ENCODE measurements at places on chromosomes 3 and 15.

DNA sequence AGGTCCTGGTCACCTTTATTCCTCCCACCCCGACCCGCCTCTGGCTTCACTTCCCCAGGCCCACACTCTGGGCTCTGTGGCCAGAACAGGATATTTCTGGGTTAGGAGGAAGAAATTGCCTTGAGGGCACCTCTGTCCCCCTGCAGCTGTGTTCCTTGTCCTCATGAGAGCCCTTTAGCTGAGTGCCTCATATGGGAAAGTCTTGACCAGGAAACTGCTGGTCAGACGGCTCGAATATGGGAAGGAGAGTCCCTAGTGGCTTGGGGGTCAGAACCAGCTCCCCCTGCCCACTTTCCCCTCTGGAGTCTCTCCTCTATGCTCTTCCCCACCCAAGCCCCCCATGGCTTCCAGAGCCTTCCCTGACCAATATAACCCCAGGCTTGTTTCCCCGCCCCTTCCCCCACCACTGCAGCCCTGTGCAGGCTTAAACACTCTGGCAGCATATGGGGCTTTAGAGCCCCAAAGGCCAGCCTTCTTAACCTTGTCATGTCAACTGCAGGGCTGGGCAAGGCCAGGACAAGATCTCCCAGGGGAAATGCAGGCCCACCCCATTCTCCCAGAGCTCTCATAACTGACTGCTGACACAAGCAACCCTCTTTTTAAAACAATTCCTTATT lies 36.4 kb downstream of the SEC22C start:
- no peak for DNase-seq

DNA sequence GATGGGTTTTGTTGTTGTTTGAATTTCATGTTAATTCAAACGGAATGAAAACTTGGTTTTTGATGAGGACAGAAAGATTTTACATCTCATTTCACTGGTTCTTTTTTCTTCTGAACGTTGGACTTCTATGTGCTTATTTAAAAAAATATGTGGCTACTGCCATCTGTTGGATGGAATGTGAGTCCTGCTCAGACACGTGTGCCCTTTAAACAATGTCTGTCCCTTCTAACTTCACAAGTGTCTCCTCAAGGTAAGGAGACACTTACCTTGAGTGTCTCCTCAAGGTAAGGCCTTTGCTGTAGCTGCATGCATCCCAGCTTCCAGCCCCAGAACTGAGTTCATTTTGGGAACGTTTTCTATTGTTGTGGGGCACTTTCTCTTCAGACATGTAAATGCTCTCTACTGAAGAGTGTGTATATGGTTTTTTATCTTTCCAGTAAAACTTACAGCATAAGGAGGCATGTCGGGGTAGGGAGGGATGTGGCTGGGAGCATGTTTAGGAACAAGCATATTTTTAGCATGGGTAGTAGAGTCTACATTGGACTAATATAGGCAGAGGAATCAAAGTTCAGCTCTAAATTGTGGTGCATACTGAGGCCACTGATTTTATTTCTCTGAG lies 63.1 kb upstream of the UBE3A start:
- no peak for DNase-seq

DNA sequence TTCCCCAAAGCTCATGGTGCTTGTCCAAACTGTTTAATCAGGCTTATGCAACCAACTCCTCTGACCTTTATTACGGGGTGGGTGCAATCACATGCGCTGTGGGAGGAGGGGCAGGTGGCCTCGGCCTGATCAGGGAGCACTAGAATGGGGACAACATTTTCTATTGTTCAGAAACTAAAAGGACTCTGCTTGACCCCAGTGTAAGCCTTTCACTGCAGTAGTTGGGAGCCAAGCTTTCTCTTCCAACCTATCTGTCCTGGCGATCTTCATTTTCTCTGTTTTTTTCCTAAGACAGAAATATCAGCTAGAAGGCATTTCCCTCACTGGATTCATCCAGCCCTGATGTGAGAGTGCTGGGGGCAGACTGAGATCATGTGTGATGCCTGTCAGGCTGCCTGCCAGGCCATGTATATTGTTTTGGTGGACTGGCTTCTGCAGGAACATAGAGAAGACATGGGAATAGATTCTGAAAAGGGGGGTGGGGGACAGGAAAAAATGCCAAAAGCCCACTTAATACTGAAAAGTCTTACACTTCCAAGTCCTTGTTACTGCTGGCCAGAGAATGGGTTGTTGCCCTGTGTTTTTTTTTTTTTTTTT lies 627.0 kb upstream of the TBL1XR1 start:
- no peak for DNase-seq

DNA sequence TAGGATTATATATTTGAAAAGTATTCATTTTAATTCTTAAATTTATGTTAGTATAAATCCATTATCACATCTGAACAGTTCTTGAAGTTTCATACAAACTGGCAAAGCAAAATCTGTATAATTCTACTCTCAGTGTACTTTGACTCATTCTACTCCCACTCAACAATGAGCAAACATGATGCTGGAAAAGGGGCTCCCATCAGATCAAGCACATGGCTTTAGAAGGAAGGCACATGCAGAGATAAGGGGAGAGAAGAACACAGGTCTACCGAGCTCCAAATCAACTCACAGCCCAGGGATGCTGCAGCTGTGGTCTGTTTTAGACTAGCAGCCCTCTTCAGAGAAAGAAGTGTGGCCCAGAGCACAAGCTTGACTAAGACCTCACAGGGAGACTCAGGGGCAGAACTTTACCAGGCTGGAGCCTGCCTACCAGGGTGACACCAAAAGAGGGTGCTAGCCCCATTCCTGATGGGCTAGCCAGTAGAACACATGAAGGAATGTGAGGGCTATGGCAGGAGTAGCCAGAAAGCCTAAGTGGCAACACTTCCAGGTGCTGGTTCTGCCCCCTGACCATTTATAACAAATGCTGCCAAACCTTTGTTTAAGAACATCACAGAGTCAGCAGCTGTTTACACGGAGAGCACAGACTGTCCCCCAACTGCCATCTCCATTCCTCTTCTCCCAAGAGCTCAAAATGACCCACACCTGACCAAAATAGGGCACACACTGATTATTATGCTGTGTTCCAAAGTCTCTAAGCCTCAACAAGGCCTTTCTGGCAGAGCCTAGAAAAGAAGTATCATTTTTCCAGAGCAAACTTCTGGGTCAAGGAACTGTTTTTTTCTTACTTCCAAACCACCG lies 19.5 kb downstream of the SEC22C start:
- DNase-seq: no peak

DNA sequence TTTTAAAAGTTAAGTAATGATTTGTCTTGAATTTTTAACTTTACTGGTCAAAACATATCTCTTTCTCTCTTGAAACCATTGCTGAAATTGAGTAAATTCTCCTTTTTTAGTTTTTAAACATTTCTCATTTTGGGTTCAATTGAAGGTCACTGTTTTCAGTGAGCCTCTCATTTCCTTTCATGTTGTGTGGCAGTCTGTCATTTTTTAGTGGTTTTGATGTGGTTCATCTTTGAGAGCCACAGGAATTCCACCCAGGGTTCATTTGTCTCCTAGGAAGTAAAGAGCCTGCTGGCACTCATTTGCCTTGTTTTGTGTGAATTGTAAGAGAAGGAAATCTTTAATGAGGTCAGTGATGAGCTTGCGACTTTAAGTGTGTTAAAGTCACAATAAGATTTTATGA lies 10.4 kb downstream of the CLDN11 start:
- DNase-seq: no peak

DNA sequence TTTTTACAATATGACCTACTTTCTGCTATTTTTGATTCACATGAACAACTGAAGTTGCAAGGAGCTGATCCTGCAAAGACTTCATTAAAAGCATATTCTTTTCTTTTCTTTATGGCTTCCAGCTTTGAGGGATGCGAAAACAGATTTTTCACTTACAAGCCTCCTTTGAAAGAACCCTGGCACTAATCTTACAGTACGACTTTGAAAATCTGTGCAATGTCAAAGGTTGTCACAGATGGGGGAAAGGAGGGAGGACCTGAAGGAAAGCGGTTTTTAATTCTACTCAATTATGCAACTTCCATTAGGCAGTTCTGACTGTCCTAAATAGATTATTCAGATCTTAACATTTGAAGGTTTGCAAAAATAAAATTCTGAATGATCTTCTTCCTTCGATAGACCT lies 130.5 kb downstream of the TNIK start:
- DNase-seq: no peak

- DNase-seq: no peak
Observed at GRCh38 chr15:43845421-43845820, 18.6 kb downstream of the WDR76 start.

DNA sequence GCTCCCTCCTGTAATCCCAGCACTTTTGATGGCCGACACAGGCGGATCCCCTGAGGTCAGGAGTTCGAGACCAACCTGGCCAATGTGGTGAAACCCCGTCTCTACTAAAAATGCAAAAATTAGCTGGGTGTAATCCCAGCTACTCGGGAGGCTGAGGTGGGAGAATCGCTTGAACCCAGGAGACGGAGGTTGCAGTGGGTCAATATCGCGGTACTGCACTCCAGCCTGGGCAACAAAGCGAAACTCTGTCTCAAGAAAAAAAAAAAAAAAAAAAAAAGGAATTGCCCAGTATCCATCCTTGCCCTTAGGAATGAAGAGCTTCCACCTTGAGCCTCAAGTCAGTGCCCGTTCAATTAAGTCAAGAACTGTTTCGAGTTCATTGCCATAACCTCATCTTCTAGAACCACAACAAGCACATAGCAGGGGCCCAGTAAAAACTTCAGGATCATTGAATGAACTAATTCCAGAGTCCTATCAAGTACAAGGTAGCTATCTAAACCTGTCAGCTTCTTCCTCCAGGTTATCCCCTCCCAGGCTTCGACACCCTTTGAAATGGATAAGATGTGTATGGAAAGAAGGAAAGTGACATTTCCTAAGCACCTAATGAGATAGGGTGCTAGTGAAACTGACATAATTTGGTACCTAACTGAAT lies 826 bp downstream of the DBR1 start:
- no peak for DNase-seq

DNA sequence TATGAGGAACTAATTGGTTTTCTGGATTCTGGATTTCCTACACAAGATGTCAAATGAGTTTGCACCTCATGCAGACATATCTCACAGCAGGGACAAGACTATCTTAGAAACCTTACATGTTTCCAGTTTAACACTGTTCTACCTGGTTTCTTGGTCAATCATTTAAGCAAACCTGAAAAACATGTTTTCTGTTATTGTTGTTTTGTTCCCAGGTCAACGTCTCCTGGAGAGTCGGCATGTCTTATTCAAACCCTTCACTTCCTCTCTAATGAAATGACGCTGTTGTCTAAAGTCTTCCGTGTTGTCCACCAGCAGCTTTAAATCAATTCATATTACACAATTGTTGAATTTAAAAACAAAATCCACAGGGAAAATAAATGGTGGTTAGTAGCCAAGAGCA lies 150.9 kb downstream of the CNTN3 start:
- DNase-seq: no peak
